T-cell (primary cell): ENCODE measurements at places on chromosomes 16 and 17.

DNA sequence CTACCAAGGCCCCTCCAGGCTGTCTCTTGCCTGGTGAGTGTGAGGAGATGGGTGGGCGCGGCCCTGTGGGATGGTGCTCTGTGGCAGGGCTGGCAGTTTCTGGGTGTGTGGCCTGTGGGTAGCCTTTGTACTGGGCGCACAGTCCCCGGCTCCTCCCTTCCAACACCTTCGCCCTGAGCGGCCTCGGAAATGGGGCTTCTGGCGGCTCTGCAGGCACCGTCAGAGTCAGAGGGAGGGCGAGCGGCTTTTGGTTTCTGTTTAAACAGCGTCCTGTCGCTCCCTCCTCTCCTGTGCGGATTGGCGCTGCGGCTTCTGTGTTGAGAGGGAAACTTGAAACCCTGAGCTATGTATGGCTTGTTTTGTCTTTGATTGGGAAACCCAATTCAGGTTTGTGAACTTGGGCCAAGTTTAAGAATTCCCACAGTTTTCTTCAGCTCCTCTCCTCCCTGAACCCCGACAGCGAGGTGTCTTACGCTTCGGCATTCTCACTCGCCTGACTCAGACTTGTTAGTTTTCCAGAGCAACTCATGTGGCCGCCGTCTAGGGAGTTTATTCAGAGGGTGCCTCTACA, 8.3 kb upstream of the ZNF750 start:
- H3K36me3 ChIP-seq, result peaks cover 2% of the 10 kb centered on the region
- H3K4me1 ChIP-seq, result peaks cover 5% of the 10 kb centered on the region
- H3K4me3 ChIP-seq, result peak overlapping the region; percentile 19
- no peaks in the 10 kb centered on the region for H3K27me3 ChIP-seq
- H3K27ac ChIP-seq, result peak overlapping the region; percentile 18

GRCh38 chr16:55039511-55039910, 108.8 kb downstream of the IRX5 start:
- no peak overlapping the region for H3K27ac ChIP-seq
- peaks cover 12% of the 10 kb centered on the region for H3K27me3 ChIP-seq
- no peak overlapping the region for H3K4me3 ChIP-seq
- no peaks in the 10 kb centered on the region for H3K36me3 ChIP-seq

DNA sequence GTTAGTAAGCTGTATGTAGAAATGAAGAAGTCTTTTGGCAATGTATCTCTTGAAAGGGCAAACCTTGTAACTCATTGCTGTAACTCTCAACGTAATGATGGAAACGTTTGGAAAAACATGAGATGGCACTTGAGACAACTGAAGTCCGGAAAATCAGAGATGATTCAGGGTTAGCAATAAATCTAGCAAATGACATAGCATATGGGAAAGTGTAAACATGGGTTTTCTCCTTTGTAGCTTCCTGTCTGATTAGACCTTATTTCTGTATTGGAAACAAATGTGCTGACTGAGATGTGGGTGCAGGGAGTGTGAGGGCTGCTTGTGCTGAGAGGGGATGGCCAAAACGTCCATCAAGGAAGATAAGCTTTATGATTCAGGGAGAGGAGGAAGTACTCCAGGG, 110.7 kb upstream of the FAM20A start:
- DNase-seq, result no peak
- peaks cover 13% of the 10 kb centered on the region for H3K27me3 ChIP-seq
- H3K4me1 ChIP-seq, result no peaks in the 10 kb centered on the region

- H3K36me3 ChIP-seq, result no peaks in the 10 kb centered on the region
- H3K27ac ChIP-seq, result no peak overlapping the region
- H3K4me1 ChIP-seq, result no peaks in the 10 kb centered on the region
- no peak overlapping the region for H3K4me3 ChIP-seq
- no peaks in the 10 kb centered on the region for H3K27me3 ChIP-seq
Observed at GRCh38 chr16:13897806-13898205, 22.1 kb upstream of the ERCC4 start.

GRCh38 chr17:64356776-64357175, 33.9 kb downstream of the PECAM1 start:
- no peak for DNase-seq
- peaks cover 59% of the 10 kb centered on the region for H3K36me3 ChIP-seq
- no peaks in the 10 kb centered on the region for H3K27me3 ChIP-seq
- no peak overlapping the region for H3K27ac ChIP-seq
- no peak overlapping the region for H3K4me3 ChIP-seq
- no peaks in the 10 kb centered on the region for H3K4me1 ChIP-seq

- H3K4me1 ChIP-seq, result no peaks in the 10 kb centered on the region
- no peak for DNase-seq
- no peak overlapping the region for H3K27ac ChIP-seq
- H3K4me3 ChIP-seq, result no peak overlapping the region
- no peaks in the 10 kb centered on the region for H3K36me3 ChIP-seq
Observed at GRCh38 chr16:86631444-86631843, 53.1 kb downstream of the FOXL1 start.

DNA sequence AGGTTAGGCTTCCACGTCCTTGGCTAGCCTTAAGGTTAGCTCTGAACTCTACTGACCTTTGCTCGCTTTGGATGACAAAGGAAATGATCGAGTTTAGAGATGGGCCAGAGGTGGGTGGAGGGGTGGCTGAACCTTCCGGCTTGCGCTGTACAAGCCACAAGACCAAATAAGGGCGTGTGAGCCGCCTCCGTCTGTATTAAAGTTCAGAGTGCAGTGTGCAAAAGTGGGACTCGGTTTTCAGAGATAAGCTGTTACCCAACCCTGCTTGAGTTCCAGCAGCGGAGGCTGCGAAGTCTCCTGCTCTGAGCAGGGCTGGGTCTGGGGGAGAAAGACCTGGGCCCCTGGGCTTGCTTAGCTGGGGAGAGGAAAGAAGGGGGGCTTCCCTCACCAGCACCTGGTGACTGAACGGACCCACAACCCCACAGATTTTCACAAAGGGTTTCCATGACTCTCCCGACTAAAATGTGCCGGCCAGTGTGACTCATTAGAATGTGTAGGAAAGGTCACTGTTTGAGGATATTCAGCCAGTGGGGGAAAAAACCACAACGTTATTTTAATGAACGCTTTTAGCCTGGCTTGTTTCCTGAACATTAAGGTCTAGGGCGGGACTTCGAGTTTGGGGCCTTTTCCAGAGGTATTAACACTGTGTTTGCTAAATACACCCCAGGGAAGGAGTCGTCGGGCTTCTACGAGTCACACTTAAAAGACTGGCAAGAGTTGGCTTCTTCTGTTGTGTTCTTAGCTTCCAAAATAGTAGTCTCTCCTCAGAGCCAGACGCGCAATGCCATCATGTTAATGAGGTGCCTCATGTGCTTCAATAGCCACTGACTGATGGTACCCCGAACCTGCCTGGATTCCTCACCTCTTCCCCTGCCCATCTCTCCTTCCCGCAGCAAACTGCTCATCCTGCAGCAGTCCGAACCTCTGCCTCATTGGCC, 67.0 kb downstream of the CENPV start:
- H3K27ac ChIP-seq, result peak overlapping the region; percentile 93
- no peaks in the 10 kb centered on the region for H3K27me3 ChIP-seq
- H3K4me3 ChIP-seq, result peak overlapping the region; percentile 14
- DNase-seq, result peak; percentile 73

DNA sequence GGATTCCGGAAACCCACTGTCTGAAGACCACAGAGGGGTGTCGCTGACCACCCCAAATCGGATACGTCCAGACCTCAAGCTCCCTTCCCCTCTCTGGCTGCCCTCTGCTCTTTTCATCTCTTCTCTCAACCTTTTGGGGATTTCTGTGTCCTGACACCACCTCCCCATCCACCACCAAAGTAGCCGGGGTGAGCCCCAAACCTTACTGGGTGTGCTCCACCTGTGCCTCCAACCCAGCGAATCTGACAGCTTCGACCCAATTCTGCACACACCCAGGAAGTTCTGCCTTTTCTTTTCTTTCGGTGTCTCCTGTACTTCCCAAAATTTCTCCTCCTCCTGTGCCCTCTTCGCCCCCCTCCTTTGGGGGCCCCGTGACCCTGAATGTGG, 534 bp downstream of the KCTD11 start:
- H3K4me1 ChIP-seq, result peaks cover 7% of the 10 kb centered on the region
- no peak for DNase-seq
- peak overlapping the region; percentile 65 for H3K27ac ChIP-seq

DNA sequence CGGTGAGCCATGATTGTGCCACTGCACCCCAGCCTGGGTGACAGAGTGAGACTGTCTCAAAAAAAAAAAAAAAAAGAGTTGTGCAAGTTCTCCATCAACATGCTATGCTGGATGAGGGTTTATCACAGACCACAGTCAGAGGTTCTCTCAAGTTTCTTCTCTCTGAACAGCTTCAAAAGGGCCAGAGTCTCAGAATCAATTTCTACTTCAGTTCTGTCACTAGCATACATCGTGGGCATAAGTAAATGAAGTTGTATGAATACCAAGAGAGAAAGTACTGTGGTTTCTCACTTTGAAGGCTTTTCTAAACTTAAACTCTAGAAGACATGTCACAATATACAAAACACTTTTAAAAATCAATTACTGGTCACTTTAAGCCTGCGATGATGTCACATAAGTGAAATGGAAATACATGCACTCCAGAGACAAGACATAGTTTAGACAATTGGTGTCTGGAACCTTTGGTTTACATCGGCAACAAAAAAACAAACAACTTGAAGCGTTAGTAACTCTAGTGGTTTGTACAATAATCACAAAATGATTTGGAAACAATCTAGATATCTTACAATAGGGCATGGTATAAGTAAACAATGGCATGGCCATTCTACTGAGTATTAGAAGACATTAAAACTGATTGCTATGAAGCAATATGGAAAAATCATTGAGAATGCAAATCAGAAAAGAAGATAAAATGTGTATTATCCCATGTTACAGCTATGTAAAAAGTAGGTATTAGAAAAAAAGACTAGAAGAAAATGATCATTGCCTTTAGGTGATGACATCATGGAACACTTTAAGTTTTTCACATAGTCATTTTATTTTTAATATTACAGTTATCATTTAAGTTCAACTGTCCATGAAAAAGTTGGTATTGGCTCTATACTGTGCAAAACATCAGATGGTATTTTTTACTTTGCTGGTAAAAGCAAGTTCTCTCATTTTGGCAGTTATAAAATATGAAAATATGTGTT, 232.3 kb downstream of the ZFHX3 start:
- H3K4me3 ChIP-seq, result no peak overlapping the region
- no peak for DNase-seq
- no peak overlapping the region for H3K27ac ChIP-seq
- H3K36me3 ChIP-seq, result no peaks in the 10 kb centered on the region
- H3K4me1 ChIP-seq, result no peaks in the 10 kb centered on the region
- H3K27me3 ChIP-seq, result no peaks in the 10 kb centered on the region

DNA sequence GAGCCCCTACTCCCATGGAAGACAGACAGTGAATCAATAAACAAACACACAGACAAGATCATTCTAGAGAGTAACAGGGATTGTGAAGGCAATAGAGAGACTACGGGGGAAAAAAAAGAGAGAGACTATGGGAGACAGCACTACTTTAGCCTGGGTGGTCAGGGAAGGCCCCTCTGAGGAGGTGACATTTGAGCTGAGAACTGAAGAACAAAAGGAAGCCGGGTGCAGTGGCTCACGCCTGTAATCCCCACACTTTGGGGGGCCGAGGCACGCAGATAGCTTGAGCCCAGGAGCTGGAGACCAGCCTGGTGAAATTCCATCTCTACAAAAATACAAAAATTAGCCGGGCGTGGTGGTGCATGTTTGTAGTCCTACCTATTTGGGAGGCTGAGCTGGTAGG, 29.2 kb downstream of the SALL1 start:
- no peaks in the 10 kb centered on the region for H3K36me3 ChIP-seq
- H3K4me1 ChIP-seq, result no peaks in the 10 kb centered on the region
- H3K27ac ChIP-seq, result no peak overlapping the region
- H3K27me3 ChIP-seq, result peaks cover 2% of the 10 kb centered on the region

GRCh38 chr16:66652661-66653360, 43.7 kb downstream of the CMTM4 start:
- DNase-seq, result no peak
- H3K36me3 ChIP-seq, result no peaks in the 10 kb centered on the region
- H3K4me3 ChIP-seq, result no peak overlapping the region
- no peak overlapping the region for H3K27ac ChIP-seq

DNA sequence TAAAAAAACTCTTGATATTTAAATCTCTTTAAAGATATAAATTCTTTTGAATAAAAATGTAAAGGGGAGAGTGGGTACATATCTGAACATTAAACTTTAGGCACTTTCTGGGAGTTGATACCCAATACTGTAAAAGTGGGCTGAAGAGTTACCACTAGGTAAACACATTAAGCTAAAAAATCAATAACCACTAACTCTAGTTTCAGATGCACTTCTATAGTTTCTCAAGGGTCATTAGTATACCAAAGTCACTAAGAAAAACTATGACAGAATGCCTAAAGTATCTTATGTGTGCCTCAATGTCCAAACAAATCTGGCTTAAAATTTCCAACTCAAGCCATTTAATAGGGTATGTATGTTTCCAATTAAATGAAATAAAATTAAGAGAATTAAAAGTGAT, 13.1 kb upstream of the CFDP1 start:
- H3K4me1 ChIP-seq, result no peaks in the 10 kb centered on the region
- no peaks in the 10 kb centered on the region for H3K36me3 ChIP-seq
- no peak for DNase-seq
- H3K27ac ChIP-seq, result no peak overlapping the region
- H3K27me3 ChIP-seq, result no peaks in the 10 kb centered on the region

- peak; percentile 13 for DNase-seq
- no peaks in the 10 kb centered on the region for H3K27me3 ChIP-seq
- no peak overlapping the region for H3K27ac ChIP-seq
- no peaks in the 10 kb centered on the region for H3K36me3 ChIP-seq
- H3K4me1 ChIP-seq, result peaks cover 5% of the 10 kb centered on the region
Observed at GRCh38 chr16:20849589-20850390, 43.5 kb downstream of the REXO5 start.

DNA sequence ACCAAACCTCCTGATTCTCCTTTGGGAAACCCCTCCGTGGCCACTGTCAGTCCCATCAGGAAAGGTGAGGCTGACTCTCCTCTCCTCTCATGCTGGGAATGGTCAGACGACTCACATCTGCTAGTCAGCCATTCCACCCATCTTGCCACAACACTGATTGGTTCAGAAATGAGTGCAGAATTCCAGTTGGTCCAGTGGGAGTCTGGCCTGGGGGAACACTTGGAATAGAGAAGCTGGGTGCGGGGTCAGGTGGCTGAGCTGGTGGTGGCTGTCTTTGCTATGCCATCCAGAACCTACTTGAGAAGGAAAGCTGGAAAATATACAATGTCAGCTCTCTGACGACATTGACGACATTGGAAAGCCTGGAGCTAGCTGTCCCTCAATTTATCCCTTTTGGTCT, 23.6 kb upstream of the PLLP start:
- H3K4me3 ChIP-seq, result no peak overlapping the region
- DNase-seq, result no peak
- H3K27ac ChIP-seq, result no peak overlapping the region
- no peaks in the 10 kb centered on the region for H3K36me3 ChIP-seq
- H3K4me1 ChIP-seq, result peaks cover 10% of the 10 kb centered on the region

DNA sequence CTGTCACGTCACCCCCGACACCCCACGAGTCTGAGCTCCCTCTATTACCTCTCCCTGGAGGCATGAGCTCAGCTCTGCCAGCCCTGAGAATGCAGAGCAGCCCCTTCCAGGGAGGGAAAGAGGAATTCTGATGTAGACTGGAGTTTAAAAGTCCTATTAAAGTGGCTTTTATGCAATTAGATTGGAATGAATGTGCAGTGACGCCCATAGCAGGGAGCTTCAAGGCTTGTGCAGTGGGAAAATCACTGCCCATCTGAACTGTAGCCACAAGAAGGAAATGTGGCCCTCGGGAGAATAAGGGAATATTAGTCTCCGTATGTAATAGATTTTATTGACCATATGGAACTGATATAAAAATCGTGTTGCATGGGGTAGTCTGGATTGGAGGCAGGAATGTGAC, 66.9 kb downstream of the ZNF423 start:
- no peak for DNase-seq
- no peak overlapping the region for H3K27ac ChIP-seq
- H3K4me3 ChIP-seq, result no peak overlapping the region
- H3K4me1 ChIP-seq, result no peaks in the 10 kb centered on the region
- H3K27me3 ChIP-seq, result no peaks in the 10 kb centered on the region
- no peaks in the 10 kb centered on the region for H3K36me3 ChIP-seq
